ENCODE measurements at places on chromosomes 1 and 21.

- DNase-seq = no peak
Measured at GRCh38 chr1:85462931-85463649, 1.9 kb downstream of the DDAH1 start.

GRCh38 chr21:37670883-37671282, 245.4 kb downstream of the KCNJ6 start:
- DNase-seq = no peak

GRCh38 chr1:59453297-59453968, 156.5 kb downstream of the FGGY start:
- DNase-seq = no peak

- no peak for DNase-seq
Measured at GRCh38 chr1:159889821-159890252, 10.1 kb downstream of the CFAP45 start.

- DNase-seq = peak; percentile 76
Measured at GRCh38 chr1:5991381-5992025, 722 bp downstream of the NPHP4 start.

DNA sequence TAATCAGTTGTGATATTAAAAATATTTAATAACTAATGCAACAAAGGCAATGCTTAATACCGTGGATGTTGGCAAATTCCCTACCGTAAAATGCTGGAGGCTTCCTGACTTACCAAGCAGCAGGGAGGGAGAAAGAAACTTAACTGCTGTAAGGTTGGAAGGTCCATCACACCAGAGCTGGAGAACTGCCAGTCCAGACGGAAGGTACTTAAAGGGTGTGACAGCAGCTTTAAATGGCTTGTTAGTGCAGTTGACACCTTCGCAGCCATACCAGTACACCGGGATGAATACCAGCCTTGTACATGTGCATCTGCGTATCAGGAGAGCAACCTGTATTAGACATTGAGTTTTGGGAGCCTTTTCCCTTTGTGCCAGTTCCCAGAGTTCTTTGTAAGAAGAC, 269.5 kb upstream of the NCAM2 start:
- no peak for DNase-seq

All from NCI-H1092 treated with DMSO at 0.1 percent for 48 hours (cell line).